Upper lobe of left lung (tissue), 6 donors: ENCODE measurements at places on chromosomes 7 and 10.

- DNase-seq, result no peak
These were observed 133.3 kb downstream of the EXOC4 start for GRCh38 chr7:133386205-133386604.

DNA sequence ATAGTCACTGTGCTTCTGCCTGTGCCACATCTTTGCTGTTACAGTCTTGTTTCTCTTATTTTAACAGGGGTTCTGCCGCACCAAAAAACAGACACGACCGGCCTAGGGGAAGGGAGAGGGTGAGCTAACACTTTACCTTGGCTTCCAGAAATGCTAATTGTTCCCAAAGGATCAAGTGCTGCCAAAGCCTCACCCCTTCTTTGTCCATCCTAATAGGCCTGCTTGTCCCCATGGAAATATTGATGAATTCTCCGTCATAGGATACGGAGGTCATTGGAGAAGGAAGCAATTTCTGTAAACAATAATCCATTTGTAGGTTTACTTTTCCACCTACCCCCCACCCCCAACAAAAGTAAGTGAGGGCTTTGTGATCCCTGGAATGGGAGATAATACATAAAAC is 567.3 kb downstream of the KCNMA1 start:
- DNase-seq, result no peak

- DNase-seq, result peak; percentile 67
These were observed 192.5 kb upstream of the PRSS1 start for GRCh38 chr7:142556740-142557139.

DNA sequence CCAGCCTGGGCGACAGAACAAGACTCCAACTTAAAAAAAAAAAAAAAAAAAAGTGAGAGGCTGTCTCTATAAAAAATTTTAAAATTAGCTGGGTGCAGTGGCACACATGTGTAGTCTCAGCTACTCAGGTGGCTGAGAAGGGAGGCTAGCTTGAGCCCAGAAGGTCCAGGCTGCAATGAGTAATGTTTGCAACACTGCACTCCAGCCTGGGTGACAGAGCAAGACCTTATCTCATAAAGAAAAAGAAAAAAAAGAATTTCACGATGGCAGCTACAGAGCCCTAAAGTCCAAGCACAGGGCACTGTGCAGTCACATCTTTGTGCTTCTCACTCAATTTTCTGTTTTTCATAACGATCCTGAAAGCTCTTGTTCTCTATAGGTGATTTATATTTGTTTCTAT is 209.5 kb upstream of the KCTD7 start:
- no peak for DNase-seq

GRCh38 chr10:118965645-118966044 is 63.9 kb upstream of the NANOS1 start:
- DNase-seq, result no peak

GRCh38 chr7:120370954-120371353 is 98.0 kb downstream of the KCND2 start:
- DNase-seq, result no peak

DNA sequence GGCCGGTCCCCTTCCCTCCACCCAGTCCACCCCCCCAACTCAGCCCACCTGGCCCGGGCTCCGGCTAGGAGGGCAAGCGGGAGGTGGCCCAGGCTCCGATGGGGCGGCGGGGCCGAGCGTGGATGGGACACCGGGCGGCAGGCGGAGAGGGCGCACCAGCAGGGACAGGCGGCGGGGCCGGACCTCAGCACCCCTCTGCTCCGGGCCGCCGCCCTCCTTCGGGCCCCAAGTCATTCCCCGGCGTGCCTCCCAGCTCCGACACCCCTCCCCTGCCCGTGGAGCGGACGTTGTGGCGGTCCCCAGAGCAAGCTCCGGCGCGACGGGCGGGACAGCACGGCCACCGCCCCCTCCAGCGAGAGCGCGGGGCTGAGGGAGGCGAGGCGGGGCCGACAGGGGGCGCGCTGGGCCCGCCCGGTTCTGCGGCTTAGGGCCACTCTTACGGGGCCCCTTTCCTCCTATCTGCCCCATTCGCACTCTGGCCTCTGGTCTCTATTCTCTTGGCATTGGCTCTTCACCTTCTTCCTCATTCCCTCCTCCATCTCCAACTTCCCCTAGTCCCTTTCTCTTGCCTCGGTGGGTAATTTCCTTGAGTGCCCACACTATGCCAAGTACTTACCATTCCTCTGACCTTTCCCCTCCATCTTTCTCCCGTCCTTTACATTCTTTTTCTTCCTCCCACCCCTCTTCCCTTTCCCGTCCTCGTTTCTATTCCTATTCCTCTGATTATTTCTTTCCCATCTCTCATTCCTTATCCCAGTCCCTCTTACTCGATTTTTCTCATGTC is 701 bp upstream of the GBX1 start:
- peak; percentile 41 for DNase-seq

DNA sequence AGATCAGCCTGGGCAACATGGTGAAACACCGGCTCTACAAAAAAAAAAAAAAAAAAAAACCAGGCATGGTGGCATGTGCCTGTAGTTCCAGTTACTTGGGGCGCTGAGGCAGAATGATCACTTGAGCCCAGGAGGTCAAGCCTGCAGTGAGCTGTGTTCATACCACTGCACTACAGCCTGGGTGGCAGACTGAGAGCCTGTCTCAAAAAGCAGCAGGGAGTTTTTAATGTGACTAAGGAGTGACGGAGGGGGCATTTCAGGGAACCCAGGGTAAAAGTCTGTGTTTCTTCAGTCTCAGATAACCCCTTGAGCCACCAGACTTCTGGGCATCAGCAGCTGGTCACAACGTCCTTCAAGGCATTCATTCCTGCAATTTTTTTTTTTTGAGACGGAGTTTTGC is 2.2 kb upstream of the C10orf95 start:
- DNase-seq, result peak; percentile 78

GRCh38 chr10:75009426-75009825 is 102.0 kb upstream of the SAMD8 start:
- DNase-seq, result no peak

GRCh38 chr7:132380059-132380458 is 196.2 kb downstream of the PLXNA4 start:
- no peak for DNase-seq

- no peak for DNase-seq
These were observed 1.0 kb upstream of the PLAC9 start for GRCh38 chr10:80131499-80131901.

DNA sequence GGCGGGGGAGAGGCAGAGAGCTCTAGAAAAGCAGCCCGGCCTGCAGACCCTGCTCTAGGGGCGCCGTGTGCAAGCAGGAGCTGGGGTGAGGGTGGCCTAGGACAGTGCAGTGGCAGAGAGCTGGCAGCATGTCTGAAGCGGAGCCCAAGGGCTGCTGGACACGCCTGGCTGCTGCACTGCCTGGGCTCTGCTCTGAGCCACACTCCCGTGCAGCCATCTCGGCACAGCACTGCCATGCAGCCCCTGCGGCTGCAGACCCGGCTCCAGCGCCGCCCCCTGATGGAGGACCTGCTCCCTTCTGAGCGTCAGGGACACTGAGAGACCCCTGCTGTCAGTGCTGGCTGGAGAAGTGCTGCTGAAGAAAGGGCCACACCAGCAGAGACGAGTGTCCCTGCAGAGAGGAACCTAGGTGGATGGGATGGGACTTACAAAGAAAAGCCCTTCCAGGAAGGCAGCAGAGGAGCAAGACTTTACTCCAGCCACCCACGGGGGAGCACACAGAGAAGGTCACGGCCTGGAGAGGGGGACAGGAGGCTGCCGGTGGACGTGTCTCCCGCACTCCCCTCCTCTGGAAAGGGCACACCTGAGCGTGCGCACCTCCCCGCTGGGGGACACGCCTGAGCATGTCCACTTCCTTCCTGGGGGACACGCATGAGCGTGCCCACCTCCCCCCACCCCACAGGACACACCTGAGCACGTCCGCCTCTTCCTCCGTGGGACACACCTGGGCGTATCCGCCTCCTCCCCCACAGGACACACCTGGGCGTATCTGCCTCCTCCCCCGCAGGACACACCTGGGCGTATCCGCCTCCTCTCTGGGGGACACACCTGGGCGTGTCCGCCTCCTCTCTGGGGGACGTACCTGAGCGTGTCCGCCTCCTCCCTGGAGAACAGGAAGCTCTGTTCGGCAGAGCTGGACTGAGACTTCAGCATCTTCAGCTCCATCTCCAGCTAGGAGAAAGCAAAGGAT is 252.9 kb downstream of the MAD1L1 start:
- DNase-seq, result peak; percentile 63

- DNase-seq, result no peak
These were observed 349.3 kb downstream of the CXCL12 start for GRCh38 chr10:44035474-44036197.

GRCh38 chr7:137870684-137871083 is 23.9 kb upstream of the DGKI start:
- DNase-seq, result no peak

DNA sequence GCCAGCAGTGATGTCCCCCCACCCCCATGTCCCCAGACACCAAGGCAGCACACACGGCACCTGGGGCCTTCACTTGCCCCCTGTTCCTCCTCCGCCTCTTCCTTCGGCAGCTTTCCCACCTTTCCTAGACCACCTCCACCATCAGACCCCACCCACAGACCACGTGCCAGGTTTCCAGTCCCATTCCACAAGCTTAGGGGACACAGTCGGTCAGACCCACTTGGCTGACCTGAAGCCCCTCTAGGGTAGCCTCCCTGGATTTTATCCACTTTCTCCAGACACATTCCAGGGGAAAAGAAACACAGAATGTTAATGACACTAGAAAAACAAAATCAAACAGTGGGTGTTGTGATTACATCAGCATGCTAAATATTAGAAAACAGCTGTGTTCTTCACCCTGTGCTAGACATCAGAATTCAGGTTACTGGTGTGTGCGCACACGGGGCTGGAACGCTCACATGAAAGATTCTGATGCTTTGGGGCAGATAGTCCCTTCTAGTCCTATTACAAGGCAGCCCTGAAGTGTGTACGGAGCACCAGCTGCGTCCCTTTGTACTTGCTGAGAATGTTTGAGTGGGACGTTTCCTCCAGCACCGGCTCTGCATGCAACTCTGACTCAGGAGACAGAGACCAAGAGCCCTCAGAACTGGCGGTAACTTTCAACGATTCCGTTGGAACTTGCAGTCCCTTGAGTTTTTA is 75.5 kb upstream of the PPP2R2D start:
- DNase-seq, result peak; percentile 19

- DNase-seq, result peak; percentile 17
These were observed 29.5 kb downstream of the ZNF775 start for GRCh38 chr7:150408393-150409299.

DNA sequence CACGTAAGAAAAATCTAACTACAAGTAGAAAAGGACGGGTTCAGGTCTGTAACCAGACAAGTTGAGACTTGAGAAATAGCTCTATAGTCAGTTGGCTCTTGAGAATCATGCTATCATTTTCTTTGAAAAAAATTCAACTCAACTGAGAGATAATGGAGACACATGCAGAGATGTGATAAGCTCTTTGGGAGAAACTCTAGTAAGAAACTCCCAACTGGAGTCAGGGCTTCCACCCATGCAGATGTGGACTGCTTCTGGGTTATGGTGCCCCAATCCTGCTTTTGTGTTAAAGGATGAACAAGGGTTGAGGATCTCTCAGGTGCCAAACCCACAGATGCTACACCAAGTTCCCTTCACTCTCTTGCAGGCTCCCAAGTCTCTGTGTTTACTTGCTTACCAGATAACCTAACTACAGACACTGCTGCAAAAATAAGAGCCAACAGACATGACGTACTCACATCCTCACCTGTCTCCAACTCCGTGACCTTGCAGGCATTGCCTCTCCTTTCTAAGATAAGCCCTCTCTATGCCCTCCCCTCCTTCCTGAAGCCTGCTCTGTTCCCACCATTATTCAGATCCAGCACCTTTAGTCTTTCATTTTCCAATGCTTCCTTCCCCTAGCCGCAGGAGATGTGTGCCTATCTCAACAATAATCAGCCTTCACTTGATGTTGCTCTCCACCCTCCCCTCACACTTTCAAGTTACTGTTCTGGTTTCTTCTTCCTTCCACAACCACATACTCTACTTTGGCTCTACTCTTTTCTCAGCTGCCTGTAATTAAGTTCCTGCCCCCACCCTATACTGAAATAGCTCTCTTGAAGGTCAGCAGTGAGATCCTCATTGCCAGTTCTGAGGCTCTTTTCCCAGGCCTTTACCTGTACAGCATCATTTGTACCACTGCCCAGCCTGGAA is 130.0 kb downstream of the ICA1 start:
- DNase-seq, result no peak

- no peak for DNase-seq
These were observed 39.6 kb upstream of the IKZF1 start for GRCh38 chr7:50264908-50265307.

GRCh38 chr7:2109936-2110609 is 122.7 kb downstream of the MAD1L1 start:
- DNase-seq, result no peak

- DNase-seq, result no peak
These were observed 655.0 kb downstream of the SDK1 start for GRCh38 chr7:3955751-3956696.

DNA sequence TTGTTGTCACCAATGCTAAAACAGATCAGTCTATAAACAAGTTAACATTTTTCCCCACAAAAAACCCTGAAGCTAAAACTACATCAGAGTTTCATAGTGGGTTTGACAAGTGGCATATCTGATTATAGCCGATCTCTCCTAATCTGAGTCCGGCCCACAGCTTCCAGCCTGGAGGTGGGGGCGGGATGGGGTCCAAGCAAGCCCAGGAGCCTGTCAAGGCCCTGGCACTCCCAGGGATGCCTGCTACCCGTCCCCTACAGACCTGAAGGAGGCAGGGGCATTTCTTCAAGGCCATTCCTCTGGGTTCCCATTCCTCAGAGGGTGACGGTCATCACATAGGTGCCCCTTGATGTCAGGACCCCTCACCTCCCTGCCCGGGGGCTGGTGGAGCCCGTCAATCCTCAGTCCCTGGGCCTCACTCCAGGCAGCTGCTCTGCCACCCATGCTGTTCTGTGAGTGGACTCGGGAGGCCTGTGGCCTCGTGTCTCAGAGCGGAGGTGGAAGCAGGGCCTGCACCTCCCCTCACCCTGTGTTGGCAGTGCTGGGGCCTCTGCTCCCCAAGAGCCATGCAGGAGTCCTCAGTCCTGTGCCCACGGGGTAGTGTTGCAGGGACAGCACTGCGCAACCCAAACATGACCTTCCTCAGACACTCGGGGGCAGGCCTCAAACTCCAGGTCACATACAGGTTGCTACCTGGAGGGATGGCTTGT is 8.8 kb downstream of the DPYSL4 start:
- DNase-seq, result peak; percentile 43

DNA sequence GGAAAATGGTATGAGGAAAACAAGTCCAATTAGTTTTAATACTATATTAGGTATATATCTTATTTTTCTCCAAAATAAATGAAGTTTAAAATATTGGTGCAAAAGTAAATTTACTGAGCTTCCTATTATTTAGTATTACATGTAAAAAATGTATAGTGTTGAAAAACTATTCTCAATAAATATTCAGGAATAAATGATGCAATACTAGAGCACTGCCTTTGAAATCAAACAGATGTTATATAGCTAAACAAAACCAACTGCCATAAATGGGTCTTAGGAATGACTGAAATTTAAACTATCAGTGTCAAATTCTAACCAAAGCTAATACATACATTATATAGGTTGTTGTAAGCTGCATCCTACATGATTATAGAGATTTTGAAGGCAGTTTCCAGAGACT is 1434.0 kb upstream of the LRRTM3 start:
- DNase-seq, result no peak

GRCh38 chr10:24826009-24826408 is 102.3 kb upstream of the ARHGAP21 start:
- no peak for DNase-seq
